ENCODE measurements at places on chromosomes 4 and X.

DNA sequence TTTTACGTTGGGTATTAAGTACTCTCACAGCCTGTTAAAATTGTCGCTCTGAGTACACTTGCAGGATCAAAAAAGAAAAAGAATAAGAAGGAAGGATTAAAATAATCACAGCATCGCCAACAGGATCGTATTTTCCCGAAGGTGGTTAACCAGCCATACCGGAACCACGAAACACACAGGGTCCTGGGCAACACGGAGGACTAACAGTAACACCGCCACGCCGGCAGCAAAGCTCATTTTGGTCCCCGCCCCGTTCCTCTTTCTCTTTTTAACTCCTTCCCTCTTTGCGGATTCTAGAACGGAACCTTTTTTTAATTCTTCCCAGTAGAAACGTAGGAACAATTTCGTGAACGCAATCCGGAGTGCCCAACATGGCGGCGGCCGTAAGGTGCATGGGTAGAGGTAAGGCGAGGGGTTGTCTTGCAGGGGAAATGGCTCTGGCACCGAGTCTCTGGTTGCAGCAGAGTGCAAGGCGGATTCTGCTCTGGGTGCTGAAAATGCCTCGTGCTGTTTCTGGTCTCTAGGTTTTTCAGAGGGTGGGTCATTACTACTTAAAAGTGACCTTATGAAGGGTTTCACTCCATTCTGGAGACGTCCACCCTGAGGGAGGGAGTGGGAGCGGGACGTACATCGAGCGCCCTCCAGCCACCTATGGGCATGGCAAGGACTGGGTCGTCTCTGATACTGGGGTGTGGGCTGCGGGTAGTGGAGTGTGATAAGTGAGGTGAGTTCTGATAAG, at the start of gene MRPL1:
Gene MRPL1 (plus strand): TSS at position 353 of the 739 bp plus-strand sequence. CDS start 19 bp downstream, at position 372.
- peak within 1 kb of the TSS; percentile 96 for H3K4me3 ChIP-seq
- peaks cover 32% of the 10 kb centered on the region for H3K4me1 ChIP-seq
- H3K36me3 ChIP-seq = peaks cover 16% of the 10 kb centered on the region
- peak; percentile 96 for DNase-seq

GRCh38 chrX:153445856-153446635, at the start of gene TREX2:
TSS of gene TREX2 (minus strand) at chrX:153446056. CDS start at chrX:153445430, 626 bp downstream.
- no peak within 1 kb of the TSS for H3K27ac ChIP-seq
- peaks cover 12% of the 10 kb centered on the region for H3K4me1 ChIP-seq
- H3K4me3 ChIP-seq = no peak within 1 kb of the TSS
- H3K27me3 ChIP-seq = no peaks in the 10 kb centered on the region
- no peaks in the 10 kb centered on the region for H3K36me3 ChIP-seq

DNA sequence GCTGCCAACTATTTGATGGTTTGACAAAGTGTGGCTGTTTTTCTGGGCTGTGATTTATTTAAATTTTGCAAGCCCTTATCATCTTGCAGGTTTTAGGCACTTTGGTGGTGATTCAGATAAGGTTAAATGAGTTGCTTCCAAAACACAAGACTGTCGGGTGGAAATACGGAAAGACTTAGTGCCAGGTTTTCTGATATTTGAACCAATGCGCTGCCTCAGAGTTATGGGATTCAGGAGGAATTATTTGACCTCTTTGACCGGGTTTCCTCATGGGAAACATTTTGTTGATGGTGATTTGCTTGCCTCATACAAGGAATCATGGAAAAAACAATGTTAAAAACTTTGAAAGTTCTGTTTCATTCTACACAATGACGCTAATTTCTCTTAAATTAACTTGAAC, 136.1 kb upstream of the MAP9 start:
- no peaks in the 10 kb centered on the region for H3K4me1 ChIP-seq
- H3K27me3 ChIP-seq = peaks cover 2% of the 10 kb centered on the region

- H3K4me1 ChIP-seq = no peaks in the 10 kb centered on the region
- H3K27ac ChIP-seq = no peak overlapping the region
Measured at GRCh38 chr4:103842076-103842475, 122.3 kb upstream of the TACR3 start.

DNA sequence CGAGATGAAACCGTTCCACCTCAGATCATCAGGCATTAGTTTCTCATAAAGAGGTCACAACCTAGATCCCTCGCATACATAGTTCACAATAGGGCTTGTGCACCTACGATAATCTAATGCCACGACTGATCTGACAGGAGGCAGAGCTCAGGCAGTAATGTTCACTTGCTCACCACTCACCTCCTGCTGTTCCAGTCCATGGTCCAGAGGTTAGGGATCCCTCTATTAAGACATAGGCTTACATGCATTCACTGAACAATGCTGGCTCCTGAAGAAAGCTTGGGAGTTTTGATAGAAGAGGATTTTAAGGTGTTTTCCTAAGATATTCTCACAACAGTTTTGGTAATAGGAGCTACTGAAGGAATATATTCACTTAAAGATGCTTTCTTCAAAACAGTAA, 236.1 kb upstream of the FTHL17 start:
- peaks cover 2% of the 10 kb centered on the region for H3K27me3 ChIP-seq
- DNase-seq = no peak
- H3K4me3 ChIP-seq = no peak overlapping the region
- no peaks in the 10 kb centered on the region for H3K36me3 ChIP-seq

GRCh38 chrX:70039758-70040157, 10.0 kb downstream of the AWAT2 start:
- H3K4me3 ChIP-seq = no peak overlapping the region
- peaks cover 10% of the 10 kb centered on the region for H3K4me1 ChIP-seq
- DNase-seq = peak; percentile 7
- H3K27ac ChIP-seq = no peak overlapping the region
- H3K36me3 ChIP-seq = no peaks in the 10 kb centered on the region

DNA sequence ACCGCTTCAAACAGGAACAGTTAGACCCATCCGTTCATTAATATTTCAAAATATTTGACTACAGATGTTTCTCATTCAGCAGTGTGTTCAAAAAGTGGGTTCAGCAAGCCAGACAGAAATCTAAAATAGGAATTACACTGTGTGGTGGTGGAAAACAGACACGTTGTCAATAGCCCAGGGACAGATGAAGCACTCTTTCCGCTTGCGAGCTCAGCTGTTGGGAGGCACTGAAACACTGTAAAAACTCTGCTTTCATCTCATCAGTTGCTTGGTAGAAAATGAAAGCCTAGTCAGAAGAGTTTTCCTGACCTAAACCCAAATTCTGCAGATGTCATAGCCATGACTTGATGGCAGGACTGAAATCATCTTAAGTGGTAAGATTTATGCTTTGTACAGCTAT, 38.5 kb downstream of the LRP2BP start:
- H3K27me3 ChIP-seq = no peaks in the 10 kb centered on the region
- DNase-seq = peak; percentile 55
- peaks cover 55% of the 10 kb centered on the region for H3K4me1 ChIP-seq
- H3K27ac ChIP-seq = peak overlapping the region; percentile 82
- peak overlapping the region; percentile 28 for H3K4me3 ChIP-seq

DNA sequence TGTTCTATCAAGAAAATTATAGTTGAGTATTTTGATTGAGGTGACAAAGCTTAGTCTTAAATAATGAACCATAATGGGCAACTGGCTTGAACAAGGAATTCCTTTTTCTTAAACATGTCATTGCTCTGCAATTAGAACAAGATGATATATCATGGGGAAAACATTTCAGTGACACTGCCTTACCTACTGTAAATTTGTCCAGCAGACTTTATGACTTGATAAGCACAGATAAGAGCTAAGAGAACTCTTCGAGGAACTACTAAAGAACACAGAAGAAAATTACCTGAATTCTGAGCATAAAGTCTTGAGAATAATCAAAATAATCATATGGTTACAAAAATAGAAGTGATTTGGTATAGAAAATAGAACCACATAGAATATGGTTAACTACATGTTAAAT, 257.8 kb downstream of the PDHA2 start:
- H3K4me3 ChIP-seq = no peak overlapping the region
- no peaks in the 10 kb centered on the region for H3K36me3 ChIP-seq
- H3K27ac ChIP-seq = no peak overlapping the region
- no peak for DNase-seq

GRCh38 chrX:148271263-148271662, 229.2 kb upstream of the AFF2 start:
- H3K4me1 ChIP-seq = no peaks in the 10 kb centered on the region
- no peaks in the 10 kb centered on the region for H3K27me3 ChIP-seq
- H3K27ac ChIP-seq = no peak overlapping the region
- DNase-seq = no peak
- no peaks in the 10 kb centered on the region for H3K36me3 ChIP-seq
- H3K4me3 ChIP-seq = no peak overlapping the region

DNA sequence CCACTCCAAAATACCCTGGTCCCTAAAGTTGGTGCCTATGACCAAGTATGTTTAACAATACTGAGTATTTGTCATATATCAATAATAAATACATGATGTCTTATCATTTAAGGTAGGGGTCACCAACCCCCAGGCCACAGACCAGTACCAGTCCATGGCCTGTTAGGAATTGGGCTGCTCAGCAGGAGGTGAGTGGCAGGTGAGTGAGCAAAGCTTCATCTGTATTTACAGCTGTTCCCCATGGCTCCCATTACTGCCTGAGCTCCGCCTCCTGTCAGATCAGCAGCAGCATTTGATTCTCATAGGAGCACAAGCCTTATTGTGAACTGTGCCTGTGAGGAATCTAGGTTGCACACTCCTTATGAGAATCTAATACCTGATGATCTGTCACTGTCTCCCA, 126.2 kb downstream of the HNRNPD start:
- no peak overlapping the region for H3K27ac ChIP-seq
- DNase-seq = no peak
- peaks cover 3% of the 10 kb centered on the region for H3K27me3 ChIP-seq
- no peaks in the 10 kb centered on the region for H3K36me3 ChIP-seq
- no peaks in the 10 kb centered on the region for H3K4me1 ChIP-seq

DNA sequence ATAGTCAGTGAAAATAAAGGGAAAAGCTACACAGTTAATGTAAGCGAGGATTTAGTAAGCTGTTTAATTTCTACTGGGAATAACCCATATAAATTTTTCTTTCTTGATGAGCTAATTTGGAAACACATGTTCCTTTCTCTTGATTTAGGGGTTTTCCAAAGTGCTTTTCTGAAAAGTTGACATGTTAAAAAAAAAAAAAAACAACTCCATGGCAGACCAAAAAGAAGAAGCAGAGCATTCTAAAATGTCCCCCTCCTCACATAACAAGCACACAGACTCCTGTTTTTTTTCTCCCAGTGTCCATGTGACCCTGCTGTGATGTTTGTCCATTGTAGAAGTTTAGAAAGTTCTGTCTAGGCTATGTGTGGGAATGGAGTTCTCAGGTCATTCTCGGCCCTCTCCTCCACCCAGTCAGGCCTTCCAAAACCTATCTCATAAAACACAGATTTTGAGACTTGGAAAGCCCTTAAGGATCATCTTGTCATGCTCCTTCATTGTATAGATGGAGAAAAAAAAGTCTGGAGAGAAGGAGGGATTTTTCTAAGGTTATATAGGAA, 792 bp downstream of the CLIC2 start:
- DNase-seq = no peak
- no peak overlapping the region for H3K4me3 ChIP-seq
- no peak overlapping the region for H3K27ac ChIP-seq
- H3K4me1 ChIP-seq = no peaks in the 10 kb centered on the region
- H3K27me3 ChIP-seq = peaks cover 1% of the 10 kb centered on the region

GRCh38 chr4:87103086-87103485, 117.3 kb downstream of the KLHL8 start:
- H3K27me3 ChIP-seq = peaks cover 2% of the 10 kb centered on the region
- no peak overlapping the region for H3K4me3 ChIP-seq
- peaks cover 39% of the 10 kb centered on the region for H3K4me1 ChIP-seq
- H3K36me3 ChIP-seq = peaks cover 21% of the 10 kb centered on the region
- H3K27ac ChIP-seq = peak overlapping the region; percentile 90

- peaks cover 8% of the 10 kb centered on the region for H3K36me3 ChIP-seq
- no peak for DNase-seq
- H3K4me3 ChIP-seq = no peak overlapping the region
- 0 out of 2 replicates have a peak, but pooled peaks cover 5% of the 10 kb centered on the region for H3K4me1 ChIP-seq
- peaks cover 8% of the 10 kb centered on the region for H3K27me3 ChIP-seq
Measured at GRCh38 chr4:184528051-184528450, 53.7 kb upstream of the IRF2 start.

DNA sequence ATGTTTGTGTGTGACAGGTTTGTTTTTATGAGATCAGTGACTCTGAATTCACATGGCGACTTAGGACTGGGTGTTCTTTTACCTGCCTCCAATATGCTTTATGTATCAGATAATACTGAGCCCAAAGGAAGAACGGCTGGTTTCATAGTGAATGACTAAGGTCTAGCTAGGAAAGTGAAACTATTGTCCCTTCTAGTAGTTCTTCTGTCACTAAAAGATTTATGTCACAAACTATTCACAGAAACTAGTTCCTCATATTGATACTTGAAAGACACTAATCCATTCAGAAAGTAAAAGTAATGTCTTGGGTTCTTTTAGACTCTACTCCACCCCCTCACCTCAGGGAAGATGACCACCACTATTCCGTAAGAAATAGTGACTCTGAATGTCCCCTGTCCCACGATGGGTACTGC, 81.7 kb downstream of the EGF start:
- no peaks in the 10 kb centered on the region for H3K36me3 ChIP-seq
- no peak for DNase-seq
- H3K27me3 ChIP-seq = peaks cover 6% of the 10 kb centered on the region
- no peak overlapping the region for H3K27ac ChIP-seq
- peaks cover 6% of the 10 kb centered on the region for H3K4me1 ChIP-seq

GRCh38 chr4:98625920-98626319, 32.5 kb downstream of the TSPAN5 start:
- H3K4me1 ChIP-seq = peaks cover 93% of the 10 kb centered on the region
- peak overlapping the region; percentile 69 for H3K4me3 ChIP-seq
- no peak for DNase-seq
- peak overlapping the region; percentile 81 for H3K27ac ChIP-seq

DNA sequence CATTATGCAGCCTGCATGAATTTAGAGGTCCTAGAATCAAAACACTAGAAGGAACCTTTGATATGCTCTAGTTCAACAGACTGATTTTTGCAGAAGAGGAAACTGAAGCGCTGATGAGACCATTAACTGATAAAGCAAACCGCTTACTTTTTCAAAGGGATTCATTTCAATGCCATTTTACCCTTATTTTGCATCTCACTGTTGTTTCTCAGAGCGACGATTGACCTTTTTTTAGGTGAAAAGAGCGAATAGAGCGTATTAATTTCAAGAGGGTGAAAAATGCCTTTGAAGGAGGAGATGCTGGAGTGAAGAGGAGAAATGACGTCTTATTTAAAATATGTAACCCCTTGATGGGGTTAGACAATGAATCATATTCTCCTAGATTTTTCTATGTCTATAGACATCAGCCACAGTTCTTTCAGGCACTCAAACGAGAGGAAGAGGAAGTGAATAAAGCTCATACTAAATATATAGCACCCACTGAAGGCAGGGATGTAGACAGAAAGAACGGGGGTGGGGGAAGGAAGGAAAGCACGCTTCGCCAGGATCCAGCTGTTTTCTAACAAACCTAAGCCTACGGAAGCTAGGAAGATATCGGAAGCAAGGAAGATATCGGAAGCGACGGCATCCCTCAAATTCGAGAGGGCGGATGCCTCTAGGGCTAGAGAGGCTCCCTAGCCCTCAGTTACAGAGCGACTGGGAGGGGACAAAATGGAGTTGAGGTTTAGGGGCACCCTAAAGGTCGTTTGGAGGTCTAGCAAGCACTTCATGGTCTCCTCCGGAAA, 848 bp downstream of the ACSL4 start:
- H3K4me1 ChIP-seq = peaks cover 34% of the 10 kb centered on the region
- H3K27me3 ChIP-seq = peaks cover 1% of the 10 kb centered on the region
- H3K36me3 ChIP-seq = peaks cover 24% of the 10 kb centered on the region
- DNase-seq = peak; percentile 45
- peak overlapping the region; percentile 100 for H3K4me3 ChIP-seq

- DNase-seq = no peak
- no peak overlapping the region for H3K27ac ChIP-seq
- no peaks in the 10 kb centered on the region for H3K27me3 ChIP-seq
- no peaks in the 10 kb centered on the region for H3K36me3 ChIP-seq
Measured at GRCh38 chrX:9312922-9313867, 151.7 kb upstream of the TBL1X start.
